ENCODE measurements at places on chromosomes 2 and 18.

DNA sequence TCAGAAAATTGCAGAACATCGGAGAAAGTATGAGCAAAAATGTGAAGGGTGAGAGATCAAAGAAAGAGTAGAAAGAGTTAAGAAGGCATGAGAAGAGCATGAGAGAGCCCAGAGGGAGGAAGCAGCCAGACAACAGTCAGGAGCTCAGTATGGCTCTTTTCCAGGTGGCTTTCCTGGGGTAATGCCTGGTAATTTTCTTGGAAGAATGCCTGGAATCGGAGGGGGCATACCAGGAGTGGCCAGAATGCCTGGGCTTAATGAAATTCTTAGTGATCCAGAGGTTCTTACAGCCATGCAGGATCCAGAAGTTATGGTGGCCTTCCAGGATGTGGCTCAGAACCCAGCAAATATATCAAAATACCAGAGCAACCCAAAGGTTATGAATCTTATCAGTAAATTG lies 271.8 kb upstream of the TFPI start:
- DNase-seq, result no peak

DNA sequence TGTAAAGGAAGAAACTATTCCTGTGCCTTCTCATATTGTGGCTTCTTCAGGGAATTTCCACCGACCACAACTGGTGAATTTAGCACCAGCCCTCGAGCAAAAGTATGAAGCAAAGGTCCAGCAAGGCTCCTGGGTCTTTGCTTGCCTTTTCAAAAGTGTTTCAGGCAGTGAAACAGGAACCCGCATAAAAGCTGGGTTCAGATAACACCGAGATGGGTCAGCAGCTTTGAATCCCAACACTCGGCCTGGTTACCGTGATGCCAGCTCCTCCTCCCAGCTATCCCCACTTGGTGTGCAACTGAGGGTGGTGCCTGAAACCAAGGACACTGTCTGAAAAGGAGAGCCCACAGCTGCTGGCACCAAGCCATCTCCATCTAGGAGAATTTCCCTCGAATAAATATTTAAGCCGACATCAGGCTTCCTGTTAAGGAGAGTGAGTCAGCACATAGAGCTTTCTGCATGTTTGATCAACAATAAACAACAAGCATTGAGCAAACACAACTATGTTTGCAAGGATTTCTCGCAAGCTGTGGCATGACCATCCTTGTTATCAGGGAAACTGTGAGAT lies 69.5 kb downstream of the ANTXR1 start:
- no peak for DNase-seq

DNA sequence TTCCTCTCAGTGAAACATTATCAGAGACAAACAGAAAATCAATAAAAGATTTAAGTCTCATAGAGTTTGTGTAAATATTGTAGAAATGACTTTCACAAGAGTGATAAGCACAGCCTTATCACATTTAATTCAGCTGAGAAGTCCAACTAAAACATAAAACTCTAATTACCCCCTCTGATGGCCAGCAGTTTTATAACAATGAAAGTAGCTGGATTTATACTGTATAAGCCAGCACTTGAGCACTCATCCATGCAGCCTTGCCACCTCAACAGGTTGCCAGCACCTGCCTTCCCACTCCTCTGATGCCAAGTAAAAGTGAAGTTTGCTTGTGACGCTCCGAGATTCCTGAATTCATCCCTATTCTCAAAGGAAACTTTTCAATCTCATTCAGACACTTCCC lies 103.0 kb upstream of the STK39 start:
- no peak for DNase-seq

- DNase-seq, result peak; percentile 3
Observed at GRCh38 chr2:191171708-191172355, 21.0 kb upstream of the STAT4 start.

GRCh38 chr2:72625366-72625765 lies 200.5 kb downstream of the EXOC6B start:
- DNase-seq, result no peak

GRCh38 chr2:204964414-204964813 lies 419.1 kb downstream of the PARD3B start:
- no peak for DNase-seq
